ENCODE measurements at places on chromosomes 5 and 9. TPM values are rescaled to one million over a fixed set of nuclear protein-coding genes. Genes with fewer than 3 reads are reported as not detected.

TMEM232 gene
- total RNA-seq: 5.5 TPM

PCDHGB1 gene
- 0.47 TPM for total RNA-seq

FOXD4L5 gene
- total RNA-seq: 0.27 TPM

FYB1 gene
- total RNA-seq: 13.8 TPM

NPR3 gene
- total RNA-seq: not detected

- H3K4me3 ChIP-seq: no peak overlapping the region
- H3K27ac ChIP-seq: no peak overlapping the region
- no peaks in the 10 kb centered on the region for H3K27me3 ChIP-seq
- DNase-seq: no peak
These were observed 21.1 kb upstream of the CDC42SE2 start for GRCh38 chr5:131242728-131243255.

GRCh38 chr5:169837686-169838085, 142.6 kb downstream of the INSYN2B start:
- no peaks in the 10 kb centered on the region for H3K36me3 ChIP-seq
- H3K4me1 ChIP-seq: no peaks in the 10 kb centered on the region
- no peak overlapping the region for H3K4me3 ChIP-seq
- H3K27me3 ChIP-seq: no peaks in the 10 kb centered on the region
- no peak for DNase-seq

- H3K4me1 ChIP-seq: no peaks in the 10 kb centered on the region
- H3K27me3 ChIP-seq: no peaks in the 10 kb centered on the region
- H3K36me3 ChIP-seq: no peaks in the 10 kb centered on the region
- no peak overlapping the region for H3K4me3 ChIP-seq
These were observed 209.2 kb upstream of the IRX4 start for GRCh38 chr5:2091921-2092320.

DNA sequence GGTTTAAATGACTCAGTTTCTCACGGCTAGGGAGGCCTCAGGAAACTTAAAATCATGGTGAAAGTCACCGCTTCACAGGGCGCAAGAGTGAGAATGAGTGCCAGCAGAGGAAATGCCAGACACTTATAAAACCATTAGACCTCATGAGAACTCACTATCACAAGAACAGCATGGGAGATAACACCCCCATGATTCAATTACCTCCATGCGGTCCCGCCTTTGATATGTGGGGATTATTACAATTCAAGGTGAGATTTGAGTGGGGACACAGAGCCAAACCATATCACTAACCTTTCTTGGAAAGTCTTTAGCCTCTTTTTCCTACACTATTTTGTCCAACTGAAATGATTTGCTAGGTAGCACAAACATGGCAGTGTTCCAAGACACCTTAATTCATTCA, 533.9 kb upstream of the NUDT12 start:
- no peaks in the 10 kb centered on the region for H3K36me3 ChIP-seq
- DNase-seq: no peak
- no peaks in the 10 kb centered on the region for H3K27me3 ChIP-seq
- no peaks in the 10 kb centered on the region for H3K4me1 ChIP-seq
- no peak overlapping the region for H3K27ac ChIP-seq

- no peaks in the 10 kb centered on the region for H3K36me3 ChIP-seq
- H3K27ac ChIP-seq: no peak overlapping the region
- no peak for DNase-seq
- H3K27me3 ChIP-seq: no peaks in the 10 kb centered on the region
- H3K4me3 ChIP-seq: no peak overlapping the region
These were observed 588.0 kb upstream of the TUSC1 start for GRCh38 chr9:26266146-26266793.

- no peak for DNase-seq
- no peak overlapping the region for H3K4me3 ChIP-seq
- H3K36me3 ChIP-seq: no peaks in the 10 kb centered on the region
- H3K27me3 ChIP-seq: no peaks in the 10 kb centered on the region
These were observed 587.7 kb upstream of the CDH6 start for GRCh38 chr5:30605693-30606268.

DNA sequence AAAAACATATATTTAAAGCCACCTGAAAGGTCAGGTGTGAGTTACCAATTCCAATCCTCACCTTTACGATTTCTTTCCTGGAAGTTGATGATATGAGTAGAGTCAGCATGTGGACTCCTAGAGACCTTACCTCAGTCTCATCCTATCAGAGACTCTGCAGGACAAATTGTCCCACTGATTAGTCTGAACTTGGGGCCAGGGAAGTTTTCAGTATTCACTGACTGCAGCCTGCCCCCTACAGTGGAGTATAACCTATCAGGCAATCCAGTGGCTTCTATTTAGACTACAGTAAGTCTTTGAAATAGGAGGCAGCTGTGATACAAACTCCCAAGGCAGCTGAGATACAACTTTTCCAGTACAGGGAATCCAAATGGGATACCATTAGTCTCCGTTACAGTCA, 449.4 kb upstream of the CDH10 start:
- H3K36me3 ChIP-seq: no peaks in the 10 kb centered on the region
- H3K27me3 ChIP-seq: no peaks in the 10 kb centered on the region
- no peaks in the 10 kb centered on the region for H3K4me1 ChIP-seq
- DNase-seq: no peak

DNA sequence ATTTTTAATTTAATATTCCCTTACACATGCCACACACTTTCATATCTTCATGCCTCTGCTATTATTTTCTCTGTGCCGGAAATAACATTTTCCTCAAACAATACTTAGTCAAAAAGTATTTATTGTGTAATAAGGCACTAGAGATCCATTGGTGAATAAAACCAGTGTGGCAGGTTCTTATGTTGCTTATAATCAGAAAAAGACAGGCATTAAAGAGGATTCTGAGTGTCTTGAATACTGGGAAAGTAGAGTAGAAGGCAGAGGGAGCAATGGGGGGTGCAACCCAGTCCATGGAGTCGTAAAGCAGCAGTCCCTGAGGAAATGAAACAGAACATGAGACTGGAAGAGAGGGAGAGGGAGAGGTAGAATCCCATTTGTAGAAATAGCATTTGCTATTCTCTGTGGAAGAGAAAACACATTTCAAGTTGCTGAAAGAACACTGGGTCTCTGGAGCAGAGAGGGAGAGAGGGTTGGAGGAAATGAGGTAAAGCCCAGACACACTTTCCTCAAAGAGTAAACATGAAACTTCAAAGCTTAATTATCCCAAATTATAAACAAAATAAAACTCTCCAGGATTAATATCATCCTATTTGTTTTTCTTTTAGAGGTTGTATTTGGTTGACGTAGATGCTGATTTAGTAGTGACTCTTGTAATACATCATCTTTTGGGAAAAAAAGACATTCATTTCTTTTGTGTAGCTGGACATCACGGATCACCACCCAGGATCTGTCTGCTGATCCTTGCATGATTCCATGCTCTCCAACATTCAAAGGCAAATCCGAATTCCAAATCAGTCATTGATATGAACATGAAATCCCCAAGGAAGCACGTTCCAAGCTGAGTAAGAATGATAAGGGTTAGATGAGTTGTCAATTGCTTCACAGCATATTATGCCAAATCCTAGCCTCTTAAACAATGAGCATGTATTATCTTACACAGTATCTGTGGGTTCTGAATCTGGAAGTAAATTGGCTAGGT, 37.4 kb upstream of the GRAMD2B start:
- H3K4me1 ChIP-seq: no peaks in the 10 kb centered on the region
- no peaks in the 10 kb centered on the region for H3K27me3 ChIP-seq
- no peak overlapping the region for H3K27ac ChIP-seq
- no peaks in the 10 kb centered on the region for H3K36me3 ChIP-seq

DNA sequence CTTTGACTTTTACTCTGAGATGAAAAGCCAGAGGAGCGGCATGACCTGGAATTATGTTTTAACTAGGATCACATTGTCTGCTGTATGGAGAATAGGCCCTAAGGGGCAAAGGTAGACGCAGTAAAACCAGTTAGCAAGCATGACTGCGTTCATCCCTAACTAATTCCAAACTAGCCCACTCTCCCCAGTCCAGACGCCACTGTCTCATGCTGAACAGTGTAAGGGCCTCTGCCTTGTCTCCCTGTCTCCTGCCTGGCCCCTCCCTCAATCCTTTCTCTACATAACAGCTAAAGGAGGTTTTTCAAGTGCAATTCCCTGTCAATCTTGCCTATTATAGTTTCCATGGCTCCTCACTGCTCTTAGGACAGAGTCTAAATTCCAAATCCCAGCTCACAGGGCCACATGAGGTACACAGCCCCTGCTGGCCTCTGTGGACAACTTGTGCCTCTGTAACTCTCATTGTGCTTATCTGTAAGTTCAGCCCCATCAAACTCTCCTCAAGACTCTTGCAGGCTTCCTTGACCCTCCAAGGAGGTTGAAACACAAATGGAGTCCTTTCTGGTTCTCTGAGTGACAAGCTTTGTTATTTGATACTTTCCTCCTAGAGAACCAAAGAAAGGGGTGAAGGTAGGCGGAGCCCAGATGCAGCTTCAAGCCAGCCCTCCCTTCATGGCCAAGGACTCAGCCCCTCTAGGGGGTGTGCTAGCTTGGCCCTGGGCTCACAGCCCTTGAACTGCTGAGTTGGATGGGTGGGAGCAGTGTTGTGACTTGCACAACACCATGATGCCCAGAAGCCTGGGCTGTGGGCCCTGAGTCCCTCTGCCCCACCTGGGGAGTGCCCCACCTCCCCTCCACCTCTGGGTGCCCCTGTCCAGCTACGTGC, 16.0 kb upstream of the SLC22A4 start:
- no peaks in the 10 kb centered on the region for H3K36me3 ChIP-seq
- H3K4me1 ChIP-seq: peaks cover 30% of the 10 kb centered on the region
- no peaks in the 10 kb centered on the region for H3K27me3 ChIP-seq
- no peak overlapping the region for H3K4me3 ChIP-seq

DNA sequence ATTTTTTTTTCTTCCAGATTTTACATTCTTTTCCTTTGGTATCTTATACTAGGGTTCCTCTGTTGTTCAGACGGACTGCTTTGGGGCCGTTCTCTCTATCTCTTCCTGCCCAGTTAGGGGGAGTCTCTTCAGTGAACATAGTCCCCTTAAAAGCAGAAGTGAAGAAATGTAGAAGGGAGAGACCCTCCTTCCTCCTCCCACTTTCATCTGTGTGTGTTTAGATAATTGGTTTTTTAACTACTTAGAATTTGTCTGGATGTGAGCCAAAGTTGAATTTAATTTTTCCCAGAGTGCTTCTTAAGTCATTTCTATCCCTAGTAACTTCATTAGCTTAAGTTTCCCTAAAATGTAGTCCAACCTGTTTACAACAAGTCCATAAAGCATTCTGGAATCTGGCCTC, 167.5 kb downstream of the HACD4 start:
- H3K4me3 ChIP-seq: no peak overlapping the region
- no peaks in the 10 kb centered on the region for H3K36me3 ChIP-seq
- no peak overlapping the region for H3K27ac ChIP-seq
- no peaks in the 10 kb centered on the region for H3K27me3 ChIP-seq
- no peaks in the 10 kb centered on the region for H3K4me1 ChIP-seq

GRCh38 chr5:114467171-114467570, 105.3 kb downstream of the KCNN2 start:
- no peak overlapping the region for H3K27ac ChIP-seq
- no peak for DNase-seq
- no peak overlapping the region for H3K4me3 ChIP-seq
- H3K4me1 ChIP-seq: no peaks in the 10 kb centered on the region
- no peaks in the 10 kb centered on the region for H3K36me3 ChIP-seq

GRCh38 chr9:116355153-116355921, 201.7 kb downstream of the PAPPA start:
- no peaks in the 10 kb centered on the region for H3K4me1 ChIP-seq
- no peaks in the 10 kb centered on the region for H3K27me3 ChIP-seq
- H3K36me3 ChIP-seq: no peaks in the 10 kb centered on the region
- DNase-seq: no peak

DNA sequence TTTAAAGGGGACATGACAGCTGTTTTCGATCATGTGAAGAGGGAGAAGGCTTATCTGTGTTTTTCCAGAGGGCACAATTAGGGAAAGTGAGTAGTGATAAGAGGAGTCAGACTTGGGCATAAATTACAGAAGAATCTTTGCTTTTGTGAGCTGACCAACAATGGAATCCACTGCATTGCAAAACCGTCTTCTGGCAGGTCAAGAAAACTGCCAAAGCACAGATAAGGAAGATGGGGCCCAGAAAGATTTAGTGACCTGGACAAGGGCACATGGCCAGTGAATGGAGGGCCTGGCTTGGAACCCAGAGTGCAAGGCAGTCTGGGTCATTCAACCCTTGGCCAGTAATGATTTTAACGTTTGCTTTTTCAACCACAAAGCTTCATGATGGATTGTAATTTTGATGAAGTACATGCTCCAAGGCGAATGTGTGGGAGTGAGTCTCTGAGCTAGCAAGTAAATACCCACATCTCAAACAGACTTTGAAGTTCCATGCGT, 153.2 kb upstream of the MAST4 start:
- no peak overlapping the region for H3K27ac ChIP-seq
- H3K4me1 ChIP-seq: no peaks in the 10 kb centered on the region
- no peaks in the 10 kb centered on the region for H3K27me3 ChIP-seq
- no peak for DNase-seq
- H3K36me3 ChIP-seq: no peaks in the 10 kb centered on the region

GRCh38 chr5:173730632-173731298, 114.3 kb upstream of the BOD1 start:
- no peak overlapping the region for H3K4me3 ChIP-seq
- no peaks in the 10 kb centered on the region for H3K27me3 ChIP-seq
- H3K36me3 ChIP-seq: no peaks in the 10 kb centered on the region
- no peaks in the 10 kb centered on the region for H3K4me1 ChIP-seq
- no peak overlapping the region for H3K27ac ChIP-seq

- no peak overlapping the region for H3K4me3 ChIP-seq
- H3K36me3 ChIP-seq: no peaks in the 10 kb centered on the region
- H3K27me3 ChIP-seq: no peaks in the 10 kb centered on the region
- DNase-seq: no peak
- H3K4me1 ChIP-seq: no peaks in the 10 kb centered on the region
These were observed 359.3 kb downstream of the SH3GL2 start for GRCh38 chr9:17938035-17938655.

DNA sequence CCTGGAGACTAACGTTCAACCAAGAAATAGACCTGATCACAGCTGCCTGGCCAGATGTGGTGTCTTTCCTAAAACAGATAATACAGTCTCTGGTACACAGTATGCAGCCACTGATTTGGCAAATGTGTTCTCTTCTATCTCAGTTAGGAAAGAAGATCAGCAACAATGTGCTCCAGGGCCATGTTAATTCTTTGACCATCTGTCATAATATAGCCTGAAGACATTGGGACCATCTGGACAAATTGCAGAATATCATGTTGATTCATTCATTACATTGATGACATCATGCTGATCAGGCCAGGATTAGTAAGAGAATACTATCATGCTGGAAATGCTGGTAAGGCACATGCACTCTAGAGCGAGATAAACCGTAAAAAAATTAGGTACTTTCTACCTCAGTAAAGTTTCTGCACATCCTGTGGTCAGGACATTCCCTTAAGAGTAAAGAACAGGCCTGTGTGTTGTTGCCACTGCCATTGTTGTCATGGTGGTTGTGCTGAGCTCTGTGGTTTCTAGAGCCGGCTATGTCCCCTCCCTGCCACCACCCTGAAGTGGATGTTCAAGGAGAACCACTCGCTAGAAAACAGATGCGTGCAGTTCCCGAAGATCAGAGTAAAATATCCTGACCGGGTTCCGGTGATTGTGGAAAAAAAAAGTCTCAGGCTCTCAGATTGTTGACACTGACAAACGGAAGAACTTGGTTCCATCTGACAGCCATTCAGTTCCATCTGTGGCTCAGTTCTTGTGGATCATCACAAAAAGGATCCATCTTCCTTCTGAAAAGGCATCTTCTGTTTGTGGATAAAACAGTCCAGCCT, 6.4 kb upstream of the JMY start:
- no peaks in the 10 kb centered on the region for H3K27me3 ChIP-seq
- DNase-seq: peak; percentile 48
- no peak overlapping the region for H3K27ac ChIP-seq
- H3K4me1 ChIP-seq: no peaks in the 10 kb centered on the region

- H3K4me1 ChIP-seq: peaks cover 8% of the 10 kb centered on the region
- DNase-seq: peak; percentile 72
- H3K27me3 ChIP-seq: no peaks in the 10 kb centered on the region
- no peaks in the 10 kb centered on the region for H3K36me3 ChIP-seq
These were observed 207.9 kb downstream of the C9orf50 start for GRCh38 chr9:129412814-129413536.

Data from Peyer's patch (tissue), 4 donors.